ENCODE measurements at places on chromosomes 5 and 9.

GRCh38 chr5:74112372-74113195 is 486.6 kb downstream of the ARHGEF28 start:
- no peak for DNase-seq

GRCh38 chr5:58933891-58934628 is 351.2 kb downstream of the RAB3C start:
- no peak for DNase-seq

DNA sequence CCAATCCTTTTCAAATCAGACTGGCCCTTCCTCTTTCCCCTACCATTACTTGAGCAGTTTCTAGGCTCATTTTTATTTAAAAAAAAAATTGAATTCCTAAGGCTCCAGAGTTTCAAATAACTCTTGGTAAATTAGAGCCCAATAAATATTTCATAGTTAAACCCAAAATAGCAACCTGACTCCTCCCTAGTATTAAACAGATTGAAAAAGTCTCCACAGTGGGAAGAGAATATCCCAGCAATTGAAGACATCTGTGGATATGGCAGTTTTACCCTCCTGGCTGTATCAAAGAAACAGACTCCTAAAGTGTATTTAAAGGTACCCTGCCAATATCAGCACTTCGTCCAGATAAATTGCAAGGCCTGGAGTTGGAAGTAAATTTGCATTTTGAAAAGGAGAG is 52.7 kb upstream of the GDNF start:
- DNase-seq: no peak

- no peak for DNase-seq
These were observed 1.6 kb downstream of the FER start for GRCh38 chr5:108749128-108749861.

DNA sequence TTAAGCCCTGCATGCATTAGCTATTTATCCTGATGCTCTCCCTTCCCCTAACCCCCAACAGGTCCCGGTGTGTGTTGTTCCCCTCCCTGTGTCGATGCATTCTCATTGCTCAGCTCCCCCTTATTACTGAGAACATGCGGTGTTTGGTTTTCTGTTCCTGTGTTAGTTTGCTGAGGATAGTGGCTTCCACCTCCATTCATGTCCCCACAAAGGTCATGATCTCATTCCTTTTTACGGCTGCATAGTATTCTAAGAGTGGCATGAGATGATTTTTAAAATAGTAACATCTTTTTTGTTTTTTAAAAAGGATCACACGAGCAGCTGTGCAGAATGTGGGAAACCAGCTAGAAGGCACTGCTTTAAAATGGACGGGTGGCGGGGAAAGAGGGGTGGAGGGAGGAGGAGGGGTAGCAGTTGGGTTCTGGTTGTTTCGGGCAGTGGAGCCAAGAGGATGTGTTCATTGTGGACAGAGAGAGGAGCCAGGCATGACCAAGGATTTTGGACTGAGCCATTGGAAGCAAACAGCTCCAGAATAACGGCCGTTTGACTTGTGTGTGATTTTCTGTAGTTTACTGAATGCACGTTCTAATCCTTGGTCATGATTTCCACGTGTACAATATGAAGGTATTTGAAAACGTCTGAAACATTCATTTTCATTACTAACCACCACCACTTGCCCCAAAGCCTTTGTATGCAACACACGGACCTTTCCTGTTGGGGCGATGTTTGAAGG is 1.7 kb upstream of the TENT4A start:
- DNase-seq: no peak

DNA sequence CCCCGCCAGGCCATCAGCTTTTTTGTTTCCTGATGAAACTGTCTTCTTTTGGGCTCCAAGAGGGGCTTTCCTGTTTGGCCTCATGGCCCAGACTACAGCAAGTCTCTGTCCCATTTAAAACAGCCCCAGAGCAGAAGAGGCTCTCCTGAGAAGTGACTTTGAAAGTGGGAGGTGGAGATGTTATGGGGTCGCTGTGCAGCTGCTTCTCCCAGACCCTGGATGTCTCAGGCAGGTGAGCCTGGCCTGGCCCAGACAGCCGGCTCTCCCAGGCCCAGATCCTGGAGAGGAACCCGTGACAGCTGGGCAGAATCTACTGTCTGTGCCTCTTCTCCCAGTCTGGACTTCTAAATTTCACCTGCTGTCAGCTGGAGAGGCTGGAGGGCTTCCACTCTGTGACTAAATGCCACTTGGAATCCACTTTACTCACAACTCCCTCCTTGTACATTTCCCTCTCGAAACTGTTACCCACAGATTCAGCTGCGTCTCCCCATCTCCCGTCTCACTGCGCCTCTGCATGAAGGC is 20.6 kb downstream of the FAM78A start:
- no peak for DNase-seq

DNA sequence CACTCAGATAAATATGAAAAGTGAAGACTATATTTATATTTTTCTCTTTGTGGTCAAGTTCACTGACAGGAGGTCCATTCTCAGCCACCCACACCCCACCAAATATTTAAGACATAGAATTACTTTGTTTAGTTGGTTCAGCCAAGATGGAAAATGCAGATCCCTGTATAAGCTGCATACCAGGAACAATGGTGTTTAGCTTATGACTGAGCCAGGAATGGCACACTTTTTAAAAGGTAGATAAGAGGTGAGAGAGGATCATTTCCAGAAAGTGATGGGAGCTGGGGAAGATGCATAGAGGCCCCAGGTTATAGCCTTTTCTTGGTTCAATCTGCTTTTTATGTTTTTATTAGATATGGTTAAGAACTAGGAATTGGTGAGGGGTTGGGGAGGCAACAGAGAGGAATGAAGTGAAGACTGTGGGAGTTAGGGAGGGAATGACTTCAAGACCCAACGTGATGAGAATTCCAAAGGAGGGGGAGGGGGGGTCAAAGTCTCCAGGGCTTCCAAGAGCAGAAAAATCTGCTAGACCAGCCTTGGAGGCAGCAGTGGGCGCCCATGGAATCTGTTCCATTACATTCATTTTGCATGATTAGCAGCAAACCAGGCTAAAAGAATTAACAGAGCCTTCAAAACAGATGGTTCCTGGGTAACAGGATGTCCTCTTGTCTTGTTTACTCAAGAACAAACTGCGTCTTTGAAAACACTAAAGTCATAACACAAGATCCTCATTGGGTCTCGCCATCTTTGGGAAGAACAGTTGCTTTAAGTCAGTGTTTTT is 95.2 kb downstream of the FGF1 start:
- no peak for DNase-seq

GRCh38 chr5:180330270-180330648 is 22.9 kb downstream of the GFPT2 start:
- DNase-seq: no peak

GRCh38 chr5:169647566-169647965 is 10.5 kb downstream of the DOCK2 start:
- DNase-seq: no peak

DNA sequence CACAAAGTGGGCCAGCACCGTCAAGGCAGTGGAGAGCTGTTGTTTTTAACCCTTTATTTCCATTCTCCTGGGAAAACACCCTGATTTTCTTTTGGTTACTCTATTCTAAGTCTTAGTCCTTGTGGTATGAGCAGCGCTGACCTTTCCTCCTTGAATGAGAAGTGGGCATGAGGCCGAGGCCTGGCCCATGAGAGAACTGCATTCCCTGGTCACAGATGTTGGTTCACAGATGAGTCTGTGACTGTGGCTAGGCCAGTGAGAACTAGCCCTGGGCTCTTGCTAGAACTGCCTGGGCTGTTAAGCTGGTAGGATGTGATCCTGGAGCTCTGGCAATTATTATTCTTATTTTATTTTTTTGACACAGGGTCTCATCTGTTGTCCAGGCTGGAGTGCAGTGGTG is 71.7 kb upstream of the KLF9 start:
- no peak for DNase-seq

GRCh38 chr5:17802256-17802655 is 168.0 kb downstream of the TAF11L14 start:
- DNase-seq: no peak

GRCh38 chr5:173832386-173832785 is 55.8 kb upstream of the CPEB4 start:
- no peak for DNase-seq

- DNase-seq: no peak
These were observed 320.4 kb upstream of the CCNH start for GRCh38 chr5:87732875-87733768.

- no peak for DNase-seq
These were observed 35.1 kb downstream of the SPTAN1 start for GRCh38 chr9:128587453-128587852.

DNA sequence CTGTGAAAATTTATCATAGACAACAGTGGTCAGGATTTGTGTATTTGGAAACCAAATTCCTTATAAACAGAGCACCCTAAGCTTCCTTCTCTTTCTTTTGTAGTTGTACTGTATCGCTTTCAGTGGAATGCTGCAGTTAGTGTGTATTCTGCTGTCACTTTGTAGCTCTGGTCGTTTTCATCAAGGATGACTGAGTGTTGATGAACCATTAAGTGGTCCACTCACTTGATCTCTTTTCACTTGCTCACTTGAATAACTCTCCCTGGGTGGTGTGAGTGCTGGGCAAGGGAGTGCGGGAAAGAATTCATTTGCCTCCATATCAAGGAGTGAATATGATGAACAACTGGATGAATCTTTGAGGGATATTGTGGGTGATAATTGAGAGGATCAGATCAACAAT is 1225.7 kb upstream of the WWC1 start:
- DNase-seq: no peak

DNA sequence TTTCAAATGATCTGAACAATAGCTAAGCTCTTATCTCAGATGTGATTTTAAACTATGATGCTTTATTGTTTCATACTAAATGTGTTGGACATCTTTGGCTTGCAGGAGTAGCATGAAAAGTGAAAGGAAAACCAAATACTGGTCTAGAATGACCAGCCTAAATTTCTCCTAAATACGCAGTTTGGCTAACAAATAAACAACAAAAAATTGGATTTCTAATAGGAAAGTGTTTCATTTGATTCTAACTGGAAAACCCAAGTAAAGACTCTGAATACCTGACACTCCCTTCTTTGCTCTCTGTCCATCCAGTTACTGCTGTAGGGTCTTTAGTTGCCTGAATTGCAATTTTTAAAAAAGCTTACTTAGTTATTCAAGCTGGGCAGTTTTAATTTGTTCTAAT is 111.7 kb upstream of the ACOT12 start:
- DNase-seq: no peak

DNA sequence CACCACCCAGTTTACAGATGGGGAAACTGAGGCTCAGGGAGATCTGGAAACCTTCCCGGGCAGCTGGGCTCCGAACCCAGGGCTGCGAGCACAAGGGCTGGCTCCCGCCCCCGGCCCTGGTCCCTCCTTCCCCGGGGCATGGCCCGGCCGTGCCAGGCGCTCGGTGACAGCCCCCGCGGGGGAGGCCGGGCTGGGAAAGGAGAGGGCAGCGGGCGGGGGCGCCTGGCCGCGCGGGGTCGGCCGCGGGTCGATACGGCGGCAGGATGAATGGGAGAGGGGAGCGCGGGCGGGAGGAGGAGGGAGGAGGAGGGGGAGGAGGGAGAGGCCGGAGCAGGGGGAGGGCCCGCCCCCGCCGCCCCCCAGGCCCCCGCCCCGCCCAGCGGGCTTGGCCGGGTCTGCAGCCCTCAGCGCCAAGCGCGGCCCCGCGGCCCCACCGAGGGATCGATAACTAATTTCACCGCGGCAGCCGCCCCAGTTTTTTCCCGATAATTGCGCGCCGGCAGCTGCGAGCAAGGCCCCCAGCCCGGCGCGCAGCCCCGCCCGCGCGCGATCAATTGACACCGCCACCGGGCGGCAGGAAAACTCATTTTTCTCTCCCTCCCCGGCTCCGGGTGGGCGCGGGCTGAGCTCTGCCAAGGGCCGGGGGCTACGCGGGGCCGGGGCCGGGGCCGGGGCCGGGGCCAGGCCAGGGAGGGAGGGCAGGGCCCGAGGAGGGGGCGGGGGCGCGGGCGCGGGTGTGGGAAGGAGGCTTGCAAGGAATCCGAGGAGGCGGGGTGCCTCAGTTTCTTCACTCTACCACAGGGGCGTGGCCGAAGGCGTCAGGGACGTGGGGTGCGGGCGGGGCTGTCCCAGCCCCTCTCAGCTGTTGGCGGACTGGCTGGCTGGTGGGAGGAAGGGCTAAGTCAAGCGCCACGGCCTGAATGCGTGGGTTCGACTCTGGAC is 52.1 kb downstream of the C9orf50 start:
- DNase-seq: no peak

GRCh38 chr9:22169243-22169642 is 160.1 kb upstream of the CDKN2B start:
- no peak for DNase-seq

- DNase-seq: no peak
These were observed 12.5 kb upstream of the SHOC1 start for GRCh38 chr9:111807197-111807596.

DNA sequence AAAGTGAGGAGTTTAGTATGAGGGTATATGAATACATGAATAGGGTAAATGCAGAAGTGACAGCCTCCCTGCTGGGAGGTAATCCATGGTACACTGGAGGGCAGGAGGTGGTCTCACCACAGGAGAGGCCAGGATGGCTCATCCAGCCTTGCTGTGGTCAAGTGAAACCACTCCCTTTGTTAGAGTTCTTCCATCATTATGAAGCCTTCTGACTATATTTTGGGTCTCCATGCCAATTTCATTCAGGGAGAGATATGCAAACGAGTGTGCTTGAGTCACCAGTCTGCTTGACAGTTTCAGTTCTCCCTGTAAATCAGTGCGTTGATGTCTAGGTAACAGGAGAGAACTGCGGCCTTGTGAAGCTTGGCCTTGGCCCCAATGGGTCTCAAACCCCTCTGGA is 16.4 kb downstream of the PPP3R2 start:
- no peak for DNase-seq

DNA sequence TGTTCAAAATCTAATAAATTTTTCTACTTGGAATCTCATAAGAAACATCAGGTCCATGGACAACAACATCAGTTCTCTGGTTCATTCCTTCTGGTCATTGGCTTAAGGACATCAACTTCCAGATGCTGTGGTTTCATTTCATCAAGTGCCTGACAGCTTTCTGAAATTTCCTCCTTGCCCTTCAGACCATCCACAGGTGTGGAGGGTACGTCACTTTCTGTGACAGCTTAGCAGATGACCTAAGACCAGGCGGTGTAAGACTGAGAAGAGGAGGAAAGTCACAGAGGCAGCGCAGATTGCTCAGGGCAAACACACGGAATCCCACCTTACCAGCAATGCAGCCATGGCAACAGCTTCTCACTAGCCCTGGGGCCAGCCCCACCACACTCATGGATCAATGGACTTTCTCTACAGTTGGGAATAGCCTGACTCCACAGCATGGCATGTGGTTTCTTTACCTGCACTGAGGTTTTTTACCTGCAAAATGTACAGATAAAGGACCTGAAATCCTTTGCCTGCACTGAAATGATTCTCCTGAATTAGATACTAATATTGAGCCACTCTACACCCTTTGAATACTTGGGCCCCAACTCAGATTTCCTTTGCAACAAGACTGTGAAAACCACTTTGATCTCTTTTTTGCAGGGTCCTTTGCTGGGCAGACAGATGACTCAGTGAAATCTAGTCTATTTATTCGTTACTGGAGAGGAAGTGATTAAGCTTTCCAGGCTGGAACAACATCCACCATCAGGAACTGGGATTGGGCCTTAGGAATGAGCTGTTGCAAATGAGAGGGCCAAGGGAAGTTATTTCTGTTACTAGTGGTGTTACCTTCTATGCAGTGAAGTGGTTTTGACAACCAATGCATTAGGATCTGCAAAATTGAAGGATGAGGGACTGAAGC is 26.9 kb downstream of the TICAM2 start:
- no peak for DNase-seq

Measured in stimulated activated CD8-positive, alpha-beta memory T cell treated with anti-CD3 and anti-CD28 coated beads, Interleukin-7, amount 100 ng/mL, for 1 hour (primary cell).